Stimulated activated CD4-positive, alpha-beta T cell treated with anti-CD3 and anti-CD28 coated beads, Interleukin-12 subunit alpha, Interleukin-12 subunit beta, amount 100 ng/mL, for 4 hours (primary cell): ENCODE measurements at places on chromosomes 3 and 15.

DNA sequence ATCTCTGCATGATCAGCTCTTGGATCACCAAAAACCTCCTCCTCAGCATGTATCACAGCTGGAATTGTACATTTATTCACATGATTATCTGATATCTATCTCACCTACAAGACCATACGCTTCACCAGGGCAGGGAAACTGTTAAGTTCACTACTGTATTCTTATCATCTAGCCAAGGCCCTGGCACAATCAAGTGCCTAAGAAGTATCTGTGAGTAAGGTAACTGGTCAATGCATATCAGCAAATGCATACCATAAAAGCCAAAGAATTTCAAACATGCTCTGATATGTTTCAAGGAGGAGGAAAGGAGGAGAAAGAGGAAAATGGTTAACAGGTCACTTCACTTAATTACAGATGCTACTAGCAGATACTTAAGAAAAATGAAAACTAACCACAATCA lies 158.4 kb downstream of the LIPC start:
- DNase-seq = no peak

- DNase-seq = peak; percentile 58
These were observed at the start of gene SCN5A for GRCh38 chr3:38649500-38650247. TSS of gene SCN5A (minus strand) at chr3:38649687. CDS start at chr3:38633307, 16,380 bp downstream.

GRCh38 chr3:179848711-179849110 lies 188.0 kb downstream of the PEX5L start:
- no peak for DNase-seq

- no peak for DNase-seq
These were observed 3.3 kb upstream of the IDH2 start for GRCh38 chr15:90105521-90105920.

- no peak for DNase-seq
These were observed 619.5 kb upstream of the CBLB start for GRCh38 chr3:106488331-106488730.

DNA sequence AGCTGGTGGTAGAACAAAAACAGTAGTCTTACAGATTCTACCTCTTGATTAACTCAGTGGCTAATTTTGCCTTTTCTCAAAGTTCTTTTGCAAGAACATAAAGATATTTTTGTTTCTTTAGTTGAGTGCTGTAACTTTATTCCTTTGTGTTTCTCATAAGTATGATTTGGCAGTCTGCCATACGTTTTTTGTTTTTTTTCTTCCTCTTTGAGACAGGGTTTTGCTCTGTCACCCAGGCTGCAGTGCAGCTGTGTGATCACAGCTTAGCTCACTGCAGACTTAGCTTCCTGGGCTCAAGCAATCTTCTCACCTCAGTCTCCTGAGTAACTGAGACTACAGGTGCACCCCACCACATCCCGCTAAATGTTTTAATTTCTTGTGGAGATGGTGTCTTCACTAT lies 22.4 kb downstream of the B3GNT5 start:
- no peak for DNase-seq
